ENCODE measurements at places on chromosomes 11 and 22.

DNA sequence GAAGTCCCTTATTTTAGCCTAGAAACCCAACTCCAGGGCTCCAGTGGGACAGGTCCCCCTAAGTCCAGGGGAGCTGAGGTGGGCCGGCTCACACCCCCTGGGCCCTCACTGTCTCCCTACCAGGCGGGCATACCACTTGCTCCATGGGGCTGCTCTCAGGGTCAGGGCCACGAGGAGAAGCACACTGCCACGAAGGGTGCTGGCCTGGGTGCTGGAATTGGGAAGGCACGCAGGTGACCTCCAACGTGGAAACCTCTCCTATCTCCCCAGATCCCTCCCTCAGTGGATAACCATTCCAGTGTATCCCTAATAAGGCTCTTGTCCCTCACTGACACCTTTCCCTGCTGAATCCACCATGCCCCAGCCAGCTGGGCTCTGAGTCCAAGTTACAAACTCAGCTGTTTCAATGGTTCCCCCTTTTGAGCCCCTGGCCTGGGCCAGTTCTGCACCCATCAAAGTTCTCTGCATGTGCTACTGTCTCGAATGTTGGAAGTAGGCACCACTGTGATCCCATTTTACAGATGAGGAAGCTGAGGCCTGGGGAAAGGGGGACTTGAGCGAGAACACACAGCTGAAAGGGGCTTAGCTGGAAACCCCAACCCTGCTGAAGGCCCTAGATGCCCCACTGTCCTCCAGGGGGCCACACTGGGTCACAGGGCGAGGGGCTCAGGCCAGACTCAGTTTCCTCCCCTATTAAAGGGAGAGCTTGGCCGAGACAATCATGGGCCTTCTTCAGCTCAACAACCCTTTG is 1.5 kb downstream of the SHISAL1 start:
- no peak for DNase-seq

DNA sequence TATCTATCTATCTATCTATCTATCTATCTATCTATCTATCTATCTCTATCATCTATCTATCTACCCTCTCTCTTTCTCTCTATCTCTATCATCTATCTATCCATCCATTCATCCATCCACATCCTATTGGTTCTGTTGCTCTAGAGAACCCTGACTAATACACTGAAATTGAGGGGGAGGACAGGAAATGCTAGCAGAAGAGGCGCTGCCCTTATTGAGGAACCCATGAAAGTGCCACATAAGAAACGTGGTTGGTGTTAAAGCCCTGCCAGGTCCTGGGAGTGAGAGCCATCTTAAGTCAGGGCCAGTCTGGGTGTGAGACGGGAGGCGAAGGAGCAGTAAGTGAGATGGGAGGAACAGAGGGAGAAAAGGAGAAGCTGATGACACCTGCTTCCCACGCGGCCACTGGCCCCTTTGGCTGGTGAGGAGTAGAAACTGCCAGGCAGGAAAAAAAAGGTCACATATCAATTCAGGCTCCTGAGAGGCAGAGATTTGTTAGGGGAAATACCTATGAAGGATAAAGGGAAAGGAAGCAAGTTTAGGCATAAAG is 87.9 kb upstream of the PLET1 start:
- DNase-seq, result no peak

GRCh38 chr22:41271787-41272186 is 14.2 kb downstream of the RANGAP1 start:
- DNase-seq, result no peak

GRCh38 chr11:117020869-117021564 is 77.2 kb downstream of the SIK3 start:
- no peak for DNase-seq

- DNase-seq, result peak; percentile 63
These were observed 2.6 kb upstream of the C11orf91 start for GRCh38 chr11:33703234-33703633.

GRCh38 chr11:126432525-126432924 is 77.0 kb downstream of the ST3GAL4 start:
- no peak for DNase-seq

DNA sequence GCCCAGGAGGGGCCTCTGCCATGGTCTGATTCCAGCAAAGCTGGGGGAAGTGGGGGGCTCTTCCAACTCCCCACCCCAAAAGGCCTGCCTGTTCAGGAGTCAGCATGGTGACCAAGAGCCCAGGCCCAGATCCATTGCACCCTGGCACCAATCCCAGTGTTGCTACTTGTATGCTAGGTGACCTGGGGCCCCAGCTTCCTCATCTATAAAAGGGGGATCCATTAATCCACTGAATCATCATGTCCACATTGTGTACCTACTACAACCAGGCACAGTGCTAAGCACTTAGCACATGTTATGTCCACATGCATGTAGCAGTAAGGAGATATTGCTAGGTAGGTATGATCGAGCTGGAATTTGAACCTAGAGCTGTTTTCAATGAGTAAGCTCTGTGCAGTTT is 2.0 kb downstream of the SYT12 start:
- no peak for DNase-seq

GRCh38 chr11:61978703-61979661 is 11.5 kb upstream of the FTH1 start:
- DNase-seq, result no peak

DNA sequence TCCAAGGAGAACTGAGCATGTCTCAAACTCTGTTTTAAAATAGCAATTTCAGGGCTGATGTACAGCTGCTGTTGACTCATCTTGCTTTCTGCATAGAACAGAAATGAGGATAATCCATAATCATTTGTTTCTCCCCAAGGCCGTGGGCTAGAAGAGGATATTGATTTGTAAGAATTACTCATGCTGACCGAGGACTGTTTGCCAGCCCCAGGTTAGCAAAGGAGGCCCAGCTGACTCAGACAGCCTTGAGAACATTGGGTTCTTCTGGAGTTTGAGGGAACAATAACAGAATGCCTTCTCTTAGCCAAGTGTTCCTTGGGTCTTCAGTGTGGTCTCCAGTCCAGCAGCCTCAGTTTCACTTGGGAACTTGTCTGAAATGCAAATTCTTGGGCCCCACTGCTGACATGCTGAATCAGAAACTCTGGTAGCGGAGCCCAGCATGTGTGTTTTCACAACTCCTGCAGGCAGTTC is 92.0 kb downstream of the ZC3H12C start:
- DNase-seq, result no peak

DNA sequence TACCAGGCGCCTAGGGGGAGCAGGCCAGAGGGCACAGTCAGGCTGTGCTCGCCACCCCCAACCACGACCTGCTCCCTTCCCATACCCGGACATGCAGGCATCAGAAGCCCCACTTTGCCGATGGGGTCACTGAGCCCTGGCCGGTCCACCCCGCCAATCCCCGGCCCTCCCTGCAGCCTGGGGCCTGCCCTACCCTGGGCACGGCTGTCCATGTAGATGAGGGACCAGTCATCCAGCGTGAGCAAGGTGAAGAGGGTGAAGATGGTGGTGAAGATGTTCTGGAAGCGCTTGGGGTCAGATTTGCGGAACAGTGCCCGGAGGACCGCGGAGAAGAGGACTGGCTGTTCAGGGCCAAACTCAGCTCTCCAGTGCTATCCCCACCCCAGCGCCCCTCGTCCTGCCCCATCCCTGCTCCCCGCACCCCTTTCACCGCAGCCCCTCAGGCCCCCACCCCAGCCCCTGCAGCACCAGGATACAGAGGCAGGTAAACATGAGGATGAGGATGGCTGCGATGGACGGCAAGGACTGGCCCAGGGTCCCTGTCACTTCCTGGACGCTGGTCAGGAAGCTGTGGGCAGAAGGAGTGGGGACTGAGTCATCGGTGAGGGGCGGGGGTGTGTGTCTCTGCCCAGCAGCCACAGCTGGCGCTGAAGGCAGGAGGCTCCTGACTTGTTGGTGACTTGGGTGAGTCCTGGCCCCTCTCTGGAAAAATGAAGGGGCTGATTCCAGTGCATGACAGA is 5.5 kb downstream of the CATSPER1 start:
- peak; percentile 71 for DNase-seq

- no peak for DNase-seq
These were observed 114.5 kb upstream of the SYT13 start for GRCh38 chr11:45400591-45400990.

DNA sequence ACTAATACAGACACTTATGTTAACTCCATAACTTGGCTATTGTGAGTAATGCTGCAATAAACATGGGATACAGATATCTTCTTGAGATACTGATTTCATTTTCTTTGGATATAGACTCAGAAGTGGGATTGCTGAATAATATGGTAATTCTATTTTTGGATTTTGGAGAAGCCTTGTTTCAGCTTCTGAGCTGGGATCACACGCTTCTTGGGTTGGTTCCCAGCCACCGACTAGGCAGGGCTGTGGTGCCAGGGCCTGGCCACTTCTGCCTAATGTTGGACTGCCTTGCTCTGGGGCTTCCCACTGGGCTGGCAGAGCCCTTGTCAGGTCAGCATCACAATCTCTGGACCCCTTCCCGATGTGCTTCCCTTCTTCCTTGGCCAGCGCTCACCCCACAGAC is 14.0 kb upstream of the MCHR1 start:
- no peak for DNase-seq

GRCh38 chr11:69625476-69625875 is 15.5 kb upstream of the CCND1 start:
- DNase-seq, result no peak

GRCh38 chr11:1936781-1937615 is 10.1 kb upstream of the MRPL23 start:
- DNase-seq, result no peak

DNA sequence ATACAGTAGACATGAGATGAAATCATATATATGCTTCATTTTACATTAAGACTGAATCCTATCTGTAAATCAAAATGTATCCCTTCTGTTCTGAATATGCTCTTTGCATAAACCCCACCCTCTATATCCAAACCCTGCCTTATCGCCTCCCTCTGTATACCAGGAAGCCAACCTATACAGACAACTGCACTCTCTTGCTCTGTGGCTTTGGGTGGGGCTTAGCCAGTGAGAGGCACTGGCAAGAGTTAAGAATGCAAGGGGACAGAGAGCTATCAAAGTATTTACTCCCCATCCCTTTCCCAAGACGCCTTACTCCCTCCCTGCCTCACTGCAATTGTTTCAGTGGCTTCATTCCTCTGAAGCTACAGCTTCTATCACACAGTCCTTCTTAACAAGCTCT is 309.8 kb downstream of the TTC28 start:
- DNase-seq, result no peak

GRCh38 chr11:31966846-31967245 is 124.0 kb upstream of the RCN1 start:
- DNase-seq, result no peak

DNA sequence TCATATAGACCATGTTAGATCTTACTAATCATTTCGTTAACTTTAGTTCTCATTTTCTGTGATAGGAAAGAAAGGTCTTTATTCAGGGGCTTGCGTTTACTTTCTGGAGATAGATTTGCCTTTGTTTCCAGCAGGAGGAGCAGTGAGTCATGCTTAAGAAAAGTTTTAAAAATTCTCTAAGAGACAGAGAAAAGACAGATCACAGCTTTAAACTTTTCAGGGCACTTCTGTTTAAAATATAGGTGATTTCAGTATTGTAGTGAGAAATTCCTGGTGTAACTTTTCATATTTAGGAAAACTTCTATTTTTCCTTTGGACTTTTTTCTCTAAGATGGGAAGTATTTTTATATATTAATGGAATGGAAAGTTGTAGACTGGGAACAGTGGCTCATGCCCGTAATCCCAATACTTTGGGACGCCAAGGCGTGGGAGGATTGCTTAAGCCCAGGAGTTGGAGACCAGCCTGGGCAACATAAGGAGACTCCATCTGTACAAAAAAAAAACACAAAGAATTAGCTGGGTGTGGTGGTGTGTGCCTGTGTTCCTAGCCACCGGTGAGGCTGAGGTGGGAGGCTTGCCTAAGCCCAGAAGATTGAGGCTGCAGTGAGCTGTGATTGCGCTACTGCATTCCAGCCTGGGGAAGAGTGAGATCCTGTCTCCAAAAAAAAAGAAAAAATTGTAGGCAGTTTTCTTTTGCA is 60.3 kb downstream of the ATXN10 start:
- no peak for DNase-seq

DNA sequence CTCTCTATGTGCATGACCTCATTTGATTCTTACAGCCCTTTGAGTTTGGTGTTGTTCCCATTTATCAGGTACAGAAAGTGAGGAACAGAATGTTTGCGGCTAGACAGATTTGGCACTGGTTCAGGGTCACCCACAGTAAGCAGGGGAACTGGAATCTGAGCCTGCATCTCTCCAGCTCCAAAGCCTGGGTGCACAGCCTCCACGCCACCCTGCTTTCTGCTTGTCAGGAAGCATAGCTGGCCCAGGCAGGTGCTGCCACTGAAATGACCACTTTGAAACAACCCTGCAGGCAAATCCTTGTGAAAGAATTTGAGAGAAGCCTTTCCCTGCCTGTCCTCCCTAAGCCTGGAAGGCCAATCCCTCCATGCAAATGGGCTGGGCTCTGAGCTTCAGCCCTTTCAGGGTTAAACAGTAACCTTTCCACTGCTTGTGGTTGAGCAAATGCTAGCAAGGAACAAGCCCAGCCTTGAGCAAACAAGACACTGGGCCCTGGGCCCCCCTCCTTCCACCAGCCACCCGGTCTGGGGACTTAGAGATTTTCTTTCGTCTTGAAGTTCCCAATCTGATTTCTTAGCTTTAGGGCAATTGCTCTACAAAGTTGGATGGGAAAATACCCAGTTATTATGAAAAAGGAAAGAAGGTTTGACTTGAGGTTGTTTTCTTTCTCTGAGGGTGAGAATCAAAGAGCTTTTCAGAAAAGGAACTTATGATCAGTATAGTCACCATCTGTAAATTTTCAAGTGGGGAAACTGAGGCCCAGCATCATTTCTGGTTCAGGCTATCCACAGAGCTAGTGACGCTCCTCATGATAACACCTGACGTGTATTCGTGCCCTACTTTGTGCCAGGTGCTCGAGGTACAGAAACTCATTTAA is 19.4 kb downstream of the EHF start:
- DNase-seq, result no peak

GRCh38 chr22:21026783-21027692 is 5.3 kb downstream of the SLC7A4 start:
- no peak for DNase-seq

- DNase-seq, result no peak
These were observed 54.9 kb upstream of the LMO1 start for GRCh38 chr11:8318536-8318935.

DNA sequence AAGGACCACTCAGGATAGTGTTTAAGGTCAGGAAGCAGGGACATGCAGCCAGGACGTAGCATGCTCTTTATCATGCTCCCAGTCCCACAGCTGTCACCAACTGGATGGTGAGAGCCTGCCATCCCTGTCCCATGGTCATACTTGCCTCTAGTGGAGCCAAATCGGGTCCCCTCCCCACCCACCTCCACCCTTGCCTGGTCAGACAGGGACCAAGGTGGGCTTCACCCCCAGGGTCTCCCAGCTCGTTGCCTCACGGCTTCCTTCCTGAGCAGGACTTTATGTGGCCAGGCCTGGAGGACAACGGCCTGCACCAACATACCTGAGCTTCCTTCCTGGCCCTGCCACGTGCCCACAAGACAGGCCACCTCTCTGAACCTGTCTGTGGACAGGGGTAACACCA is 19.8 kb downstream of the A4GALT start:
- no peak for DNase-seq

- DNase-seq, result no peak
These were observed 173.2 kb downstream of the DSCAML1 start for GRCh38 chr11:117623831-117624271.

DNA sequence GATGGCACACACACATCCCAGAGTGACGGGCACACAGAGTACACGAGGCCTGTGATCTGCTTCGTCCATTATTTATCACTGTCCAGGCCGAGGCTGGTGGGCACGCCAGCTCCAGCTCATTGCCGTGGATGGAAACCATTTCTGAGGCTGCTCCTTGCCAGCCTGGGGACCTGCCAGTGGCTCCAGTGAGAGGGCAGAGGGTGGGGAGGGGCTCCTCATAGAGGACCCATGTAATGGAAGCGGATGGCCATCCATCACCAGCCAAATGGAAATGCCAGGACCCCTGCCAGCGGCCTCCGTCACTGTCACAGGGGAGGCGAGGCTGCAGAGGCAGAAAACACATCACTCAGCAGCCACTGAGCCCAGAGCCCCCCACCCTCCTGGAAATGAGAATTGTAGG is 35.7 kb downstream of the TP53I11 start:
- no peak for DNase-seq
